CD4-positive, alpha-beta T cell treated with Interleukin-10 for 1 hour (primary cell): ENCODE measurements at places on chromosomes 3 and 15.

DNA sequence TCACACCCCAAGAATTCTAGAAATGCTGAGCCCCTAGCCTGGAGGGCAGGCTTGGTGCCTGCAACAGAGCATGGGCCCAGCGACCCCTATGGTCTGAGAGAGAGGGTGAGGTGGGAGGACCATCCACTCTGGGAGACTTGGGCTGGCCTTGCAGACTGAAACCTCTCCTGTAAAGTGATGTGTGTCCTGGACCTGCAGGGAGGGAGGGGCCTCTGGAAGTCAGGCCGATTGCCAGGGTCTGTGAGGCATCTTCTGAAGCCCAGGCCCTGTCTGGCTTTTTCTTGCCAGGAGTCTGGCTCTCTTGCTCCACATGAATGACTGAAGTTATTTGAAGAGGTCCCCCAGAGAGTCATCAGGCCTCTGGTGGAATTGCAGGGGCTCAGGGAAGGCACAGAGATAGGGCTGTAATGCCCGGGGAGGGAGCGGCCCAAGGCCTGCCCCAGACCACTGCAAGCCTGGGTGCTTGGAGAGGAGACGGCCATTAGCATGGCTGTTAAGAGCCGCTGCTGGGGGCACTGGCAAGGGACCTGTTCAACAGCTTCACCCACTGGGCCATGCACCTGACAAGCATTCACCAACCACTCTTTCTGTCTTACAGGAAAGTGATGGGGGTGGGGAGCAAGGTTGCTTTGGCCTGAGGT, 56.0 kb upstream of the CHRNA7 start:
- no peak for DNase-seq

- peak; percentile 1 for DNase-seq
Measured at GRCh38 chr3:28916713-28917499, 364.0 kb upstream of the RBMS3 start.

DNA sequence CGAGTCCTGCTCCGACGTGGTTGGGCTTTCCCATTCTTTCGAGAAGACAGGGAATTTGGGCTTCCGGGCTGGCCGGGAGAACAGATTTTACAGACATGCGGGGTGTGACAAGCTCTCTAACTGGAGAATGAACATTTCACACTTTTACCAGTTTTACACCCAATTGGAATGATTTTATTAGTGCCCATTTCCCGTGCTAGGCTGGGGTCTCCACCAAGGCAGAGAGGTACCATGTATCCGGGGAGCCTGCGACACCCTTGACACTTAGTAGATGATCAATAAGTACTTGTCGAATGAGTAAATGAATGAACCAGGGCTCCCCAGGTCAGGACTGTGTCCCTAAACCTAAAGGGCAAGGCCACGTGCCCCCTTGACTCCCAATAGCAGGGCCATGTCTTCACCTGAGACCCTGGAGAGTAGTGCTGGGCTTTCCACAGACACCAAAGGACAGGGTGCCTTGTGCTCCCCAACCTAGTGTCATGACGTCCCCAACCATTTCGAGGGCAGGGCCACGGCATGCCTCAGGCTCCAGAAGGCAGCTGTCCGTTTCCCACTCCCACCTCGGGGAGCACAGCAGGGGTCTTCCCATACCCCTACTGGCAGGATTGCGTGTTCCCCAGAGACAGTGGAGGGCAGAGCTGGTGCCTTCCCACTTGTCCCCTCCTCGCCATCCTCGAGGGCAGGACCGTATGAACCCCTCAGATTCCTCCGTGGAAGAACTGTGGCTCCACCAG, 679 bp upstream of the MYD88 start:
- peak; percentile 28 for DNase-seq

GRCh38 chr3:64399205-64399800, 174.0 kb upstream of the PRICKLE2 start:
- DNase-seq, result peak; percentile 11

- no peak for DNase-seq
Measured at GRCh38 chr3:62374341-62375218, 1.2 kb upstream of the FEZF2 start.

GRCh38 chr15:94086341-94086740, 145.0 kb upstream of the MCTP2 start:
- DNase-seq, result no peak

- peak; percentile 30 for DNase-seq
Measured at GRCh38 chr3:52055537-52056351, 627 bp downstream of the DUSP7 start.

DNA sequence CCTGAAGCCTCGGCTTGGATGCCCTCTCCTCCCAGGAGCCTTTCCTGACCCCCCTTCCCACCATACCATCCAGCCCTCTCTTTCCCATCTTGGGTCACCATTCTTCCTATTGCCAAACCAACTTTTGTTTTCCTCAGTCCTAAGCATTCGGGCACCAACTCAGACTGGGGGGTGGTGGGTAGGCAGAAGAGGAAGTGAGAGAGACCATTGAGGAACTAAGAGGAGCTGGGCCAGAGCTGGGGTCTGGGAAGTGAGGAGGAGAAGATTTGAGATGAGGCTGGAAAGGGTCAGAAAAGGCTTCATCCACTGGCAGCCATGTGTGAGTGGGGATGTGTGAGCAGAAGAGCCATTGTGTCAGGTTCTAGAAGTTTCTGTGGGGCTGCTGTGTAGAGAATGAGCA, 37.7 kb downstream of the TKT start:
- DNase-seq, result no peak

GRCh38 chr15:74240002-74240568, 4.0 kb downstream of the CCDC33 start:
- no peak for DNase-seq

DNA sequence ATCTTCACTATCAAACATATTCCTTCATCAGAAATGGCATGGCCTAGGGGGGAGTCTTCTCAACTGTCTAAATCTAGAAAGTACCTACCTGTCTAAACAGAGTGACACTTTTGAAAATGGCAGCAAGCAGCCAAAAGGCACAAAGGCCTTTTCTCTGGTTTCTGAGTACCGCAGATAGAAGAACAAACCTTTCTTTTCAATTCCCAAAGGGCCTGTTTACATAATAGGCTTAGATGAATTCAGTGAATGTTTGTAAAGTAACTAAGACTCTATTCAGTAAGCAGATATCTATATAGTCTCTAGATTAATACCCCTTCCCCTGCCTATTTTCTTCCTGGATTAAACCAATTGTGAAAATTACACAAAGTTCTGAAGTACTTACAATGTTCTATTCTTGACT, 7.1 kb downstream of the MYEF2 start:
- no peak for DNase-seq
